ENCODE measurements at places on chromosomes 1 and 21.
A peak's percentile ranks its signal among the peaks of the same experiment; 100 is the strongest.

GRCh38 chr1:62011006-62011405 lies 183.6 kb upstream of the L1TD1 start:
- no peak for DNase-seq

DNA sequence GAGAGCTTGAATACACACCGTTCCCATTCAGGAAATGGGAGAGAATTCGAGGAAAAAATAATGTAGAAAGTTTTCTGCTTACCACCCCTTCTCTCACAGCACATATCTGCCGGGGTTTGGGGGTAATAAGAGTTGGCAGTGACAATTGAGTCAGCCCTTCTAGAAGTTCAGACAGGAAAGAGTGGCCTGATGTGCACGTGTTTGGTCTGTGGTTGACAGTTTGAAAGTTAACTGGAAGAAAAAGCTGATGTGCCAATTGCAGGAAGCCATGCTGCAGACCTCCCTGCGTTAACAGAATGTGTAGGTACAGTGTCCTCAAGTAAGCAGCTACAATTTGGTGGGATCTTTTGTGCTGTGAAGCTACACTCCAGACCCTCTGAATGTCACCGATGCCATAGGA lies 50.9 kb downstream of the DHX9 start:
- no peak for DNase-seq

DNA sequence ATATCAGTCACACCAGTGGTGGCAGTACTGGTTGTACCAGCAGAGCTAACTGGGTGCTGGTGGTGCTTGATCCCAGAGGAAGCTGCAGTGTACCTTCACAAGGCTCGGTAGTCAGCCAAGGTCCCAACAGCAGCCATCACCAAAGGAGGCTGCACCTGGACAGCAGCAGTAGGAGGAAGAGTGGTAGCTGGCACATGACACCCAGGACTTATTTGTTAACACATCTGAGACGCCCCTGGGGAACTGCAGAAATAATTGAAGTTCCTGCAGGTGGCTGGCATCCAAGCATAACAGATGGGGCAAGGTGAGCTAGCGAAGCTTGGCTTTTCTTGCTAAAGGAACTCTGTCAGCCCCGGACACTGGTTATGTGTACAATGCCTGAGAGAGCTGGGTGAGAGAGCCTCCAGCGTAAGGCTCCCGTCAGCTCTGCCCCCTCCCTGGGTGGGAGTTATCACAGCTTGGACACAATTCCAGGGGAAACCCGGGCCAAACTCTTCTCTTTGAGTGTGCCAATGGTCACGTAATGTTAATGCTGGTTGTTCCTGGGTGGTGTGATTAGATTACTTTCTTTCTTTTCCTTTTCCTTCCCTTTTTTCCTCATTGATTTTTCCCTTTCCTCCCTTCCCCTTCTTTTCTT lies 29.1 kb upstream of the PARP1 start:
- peak; percentile 42 for DNase-seq

DNA sequence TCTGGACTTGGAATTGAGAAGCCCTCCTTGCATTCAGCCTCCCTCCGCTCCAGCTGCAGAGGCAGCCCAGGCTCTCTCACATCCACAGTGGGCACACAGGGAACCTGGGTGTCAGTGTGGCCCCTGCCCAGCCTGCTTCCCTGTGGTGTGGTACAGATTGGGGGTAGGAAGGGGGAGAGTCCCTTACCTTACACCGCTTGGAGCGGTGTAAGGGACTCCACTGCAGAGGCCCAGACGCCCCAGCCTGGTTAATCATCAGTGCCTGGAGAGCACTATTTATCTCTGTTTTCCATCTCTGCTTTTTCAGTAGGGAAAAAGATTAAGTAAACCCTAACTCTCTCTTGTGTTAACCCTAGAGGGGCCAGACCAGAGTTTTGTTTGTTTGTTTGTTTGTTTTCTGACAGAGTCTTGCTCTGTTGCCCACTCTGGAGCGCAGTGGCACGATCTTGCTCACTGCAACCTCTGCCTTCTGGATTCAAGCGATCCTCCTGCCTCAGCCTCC lies 803 bp upstream of the RHBG start:
- DNase-seq: no peak

DNA sequence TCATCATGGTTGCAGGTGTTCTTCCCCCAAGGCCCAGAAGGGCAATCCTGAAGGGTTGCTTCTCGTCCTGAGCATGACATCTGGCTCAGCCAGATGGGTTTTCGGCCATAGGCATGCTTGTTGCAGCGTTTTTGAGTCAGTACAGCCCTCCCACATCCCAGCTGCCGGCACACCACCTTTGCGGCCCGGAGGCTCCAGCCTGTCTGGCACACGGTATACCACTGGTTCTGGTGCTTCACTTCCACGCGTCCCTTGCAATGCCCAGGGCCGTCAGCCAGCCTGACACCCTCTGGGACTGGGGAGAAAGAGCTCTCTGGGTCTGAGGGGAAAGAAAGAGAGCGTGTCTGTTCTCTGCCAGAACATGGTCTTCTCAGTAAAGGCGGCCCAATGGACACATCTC lies 7.2 kb downstream of the CD5L start:
- DNase-seq: no peak

DNA sequence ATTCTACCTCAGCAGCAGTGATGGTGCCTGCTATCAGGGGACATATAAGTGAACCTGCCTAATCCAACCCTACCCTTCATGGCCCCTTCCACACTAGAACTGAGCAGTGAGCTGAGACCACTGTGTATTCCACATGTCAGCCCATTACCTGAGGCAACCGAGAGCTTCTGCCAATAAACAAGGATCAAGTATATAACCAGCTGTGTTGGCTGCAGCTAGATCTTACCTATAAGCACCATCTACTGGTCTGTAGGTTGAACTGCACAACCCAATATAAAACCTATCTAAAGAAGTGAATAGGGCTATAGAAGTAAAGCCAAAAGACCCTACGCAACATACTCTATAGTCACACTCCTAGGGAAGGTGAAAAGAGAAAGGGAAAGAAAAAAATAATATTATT lies 376.9 kb downstream of the HHIPL2 start:
- no peak for DNase-seq

DNA sequence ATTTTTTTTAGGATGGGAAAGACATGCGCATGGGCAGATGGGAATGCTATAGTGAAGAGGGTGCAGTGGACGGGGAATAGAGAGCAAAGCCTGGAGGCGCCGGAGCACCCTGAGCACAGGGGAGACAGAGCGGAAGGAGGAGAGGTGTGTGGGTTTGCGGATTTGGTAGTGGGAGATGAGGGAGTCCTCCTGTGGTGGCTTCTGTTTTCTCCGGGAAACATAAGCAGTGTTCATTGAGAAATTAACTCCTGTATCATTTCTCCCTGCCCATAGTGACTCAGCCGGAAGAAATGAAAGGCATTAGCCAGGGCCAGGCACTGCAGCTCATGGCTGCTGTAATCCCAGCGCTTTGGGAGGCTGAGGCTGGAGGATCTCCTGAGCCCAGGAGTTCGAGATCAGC lies 4.7 kb upstream of the PTPRF start:
- DNase-seq: no peak

- DNase-seq: no peak
Observed at GRCh38 chr1:34845131-34845901, 14.2 kb downstream of the SMIM12 start.

Data from activated CD8-positive, alpha-beta memory T cell treated with anti-CD3 and anti-CD28 coated beads, Interleukin-2, amount 50 U/mL, for 48 hours (primary cell).